ENCODE measurements at places on chromosomes 6 and 20. TPM values are rescaled to one million over a fixed set of nuclear protein-coding genes. Genes with fewer than 3 reads are reported as not detected.
A peak's percentile ranks its signal among the peaks of the same experiment; 100 is the strongest.

The OARD1 gene
- 26.4 TPM for total RNA-seq

The ANKRD66 gene
- not detected for total RNA-seq

The KHDC1L gene
- not detected for total RNA-seq

The KCNK5 gene
- total RNA-seq, result 15.6 TPM

- no peak for DNase-seq
These were observed 336.2 kb downstream of the FOXA2 start for GRCh38 chr20:22248051-22248667.

- DNase-seq, result no peak
These were observed 105.0 kb upstream of the SYNCRIP start for GRCh38 chr6:85747666-85748065.

- no peak for DNase-seq
These were observed 19.2 kb upstream of the PTGIS start for GRCh38 chr20:49587111-49587570.

DNA sequence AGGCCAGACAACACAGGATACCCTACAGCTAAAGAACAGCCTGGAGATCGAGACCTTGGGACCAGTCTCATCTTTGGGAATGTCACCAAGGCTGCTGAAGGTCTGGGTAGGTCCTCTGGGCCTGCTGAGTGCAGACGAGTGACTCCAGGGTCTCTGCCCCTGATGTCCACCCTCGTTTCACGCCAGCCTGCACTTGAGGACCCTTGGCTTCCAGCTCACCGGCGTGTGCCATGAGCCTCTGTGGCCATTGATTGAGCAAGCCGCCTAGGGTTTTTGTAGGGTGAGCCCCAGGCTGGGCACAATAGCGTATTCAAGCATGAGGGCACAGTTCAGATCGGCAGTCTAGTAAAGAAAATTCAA is 4.3 kb downstream of the BPHL start:
- no peak for DNase-seq

DNA sequence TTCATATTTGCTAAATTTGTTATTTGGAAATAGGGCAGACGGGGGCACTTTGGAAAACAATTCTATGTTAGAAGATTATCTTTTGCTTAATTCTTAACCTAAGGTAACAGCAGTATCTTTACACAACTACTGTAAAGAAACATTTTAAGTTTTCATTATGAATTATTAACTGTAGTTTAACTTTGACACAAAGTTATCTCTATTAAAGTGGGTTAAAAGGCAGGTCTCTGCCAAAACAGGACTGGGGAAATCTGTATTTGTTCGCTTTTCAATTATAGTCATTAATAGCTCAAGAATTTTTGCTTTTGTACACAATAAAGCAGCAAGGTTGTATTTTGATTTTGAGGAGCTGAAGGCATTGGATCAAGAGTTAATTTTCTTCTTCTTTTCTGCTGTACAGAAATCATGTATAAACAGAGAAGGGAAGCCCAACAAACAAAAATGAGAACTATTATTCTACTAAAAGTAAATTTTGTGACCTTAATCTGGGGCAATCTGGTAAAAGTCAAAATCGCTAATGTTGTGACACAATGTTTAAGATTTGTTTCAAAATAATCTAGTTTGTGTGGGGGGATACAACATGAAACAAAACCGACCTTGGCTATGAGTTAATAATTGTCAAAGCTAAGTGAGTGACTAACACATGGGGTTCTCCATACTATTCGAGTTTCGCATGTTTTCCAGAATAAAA is 2.9 kb downstream of the STAU1 start:
- DNase-seq, result no peak

GRCh38 chr20:62043131-62043914 is 22.4 kb downstream of the TAF4 start:
- DNase-seq, result no peak

- DNase-seq, result no peak
These were observed 5.5 kb upstream of the NTSR1 start for GRCh38 chr20:62702895-62703852.

DNA sequence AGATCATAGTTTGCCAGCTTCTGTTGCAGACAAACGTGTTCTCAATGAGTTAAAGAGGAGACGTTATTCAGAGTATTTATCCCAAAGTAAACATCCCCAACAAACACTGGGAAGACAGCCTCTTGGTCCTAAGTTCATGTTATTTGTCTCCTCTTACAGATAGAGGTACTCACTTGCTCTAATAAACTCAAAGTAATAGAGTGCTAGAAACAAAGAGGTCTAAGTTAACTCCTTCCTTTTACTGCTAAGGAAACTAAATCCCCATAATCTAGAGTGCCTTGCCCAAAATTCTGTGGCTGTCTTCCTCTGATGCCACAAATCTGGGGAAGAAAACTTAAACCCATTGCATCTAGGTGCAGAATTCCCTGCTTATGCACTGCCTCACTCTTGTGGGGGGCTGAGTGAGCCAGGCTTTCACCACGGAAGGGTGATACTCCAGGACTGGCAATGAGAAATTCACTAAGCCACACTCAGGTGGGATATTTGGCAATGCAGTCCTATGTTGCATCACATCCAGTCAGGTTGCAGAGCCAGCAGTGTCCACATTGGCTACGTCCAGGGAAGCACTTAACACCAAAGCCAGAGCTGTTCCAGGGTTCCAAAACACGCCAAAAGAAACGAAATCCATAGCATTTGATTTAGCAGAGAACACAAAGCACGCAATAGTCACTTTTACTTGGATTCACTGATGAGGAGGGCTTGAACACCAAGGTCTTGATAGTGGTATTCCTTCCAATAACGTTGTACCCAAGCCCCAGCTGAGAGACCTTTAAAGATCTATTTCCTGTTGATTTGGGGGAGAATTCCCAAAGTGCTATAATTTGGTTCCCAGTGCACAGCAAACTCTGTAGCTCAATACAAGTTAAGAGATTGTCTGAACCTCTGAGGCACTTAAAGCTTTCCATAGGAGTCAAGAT is 81.0 kb upstream of the FOXQ1 start:
- no peak for DNase-seq

DNA sequence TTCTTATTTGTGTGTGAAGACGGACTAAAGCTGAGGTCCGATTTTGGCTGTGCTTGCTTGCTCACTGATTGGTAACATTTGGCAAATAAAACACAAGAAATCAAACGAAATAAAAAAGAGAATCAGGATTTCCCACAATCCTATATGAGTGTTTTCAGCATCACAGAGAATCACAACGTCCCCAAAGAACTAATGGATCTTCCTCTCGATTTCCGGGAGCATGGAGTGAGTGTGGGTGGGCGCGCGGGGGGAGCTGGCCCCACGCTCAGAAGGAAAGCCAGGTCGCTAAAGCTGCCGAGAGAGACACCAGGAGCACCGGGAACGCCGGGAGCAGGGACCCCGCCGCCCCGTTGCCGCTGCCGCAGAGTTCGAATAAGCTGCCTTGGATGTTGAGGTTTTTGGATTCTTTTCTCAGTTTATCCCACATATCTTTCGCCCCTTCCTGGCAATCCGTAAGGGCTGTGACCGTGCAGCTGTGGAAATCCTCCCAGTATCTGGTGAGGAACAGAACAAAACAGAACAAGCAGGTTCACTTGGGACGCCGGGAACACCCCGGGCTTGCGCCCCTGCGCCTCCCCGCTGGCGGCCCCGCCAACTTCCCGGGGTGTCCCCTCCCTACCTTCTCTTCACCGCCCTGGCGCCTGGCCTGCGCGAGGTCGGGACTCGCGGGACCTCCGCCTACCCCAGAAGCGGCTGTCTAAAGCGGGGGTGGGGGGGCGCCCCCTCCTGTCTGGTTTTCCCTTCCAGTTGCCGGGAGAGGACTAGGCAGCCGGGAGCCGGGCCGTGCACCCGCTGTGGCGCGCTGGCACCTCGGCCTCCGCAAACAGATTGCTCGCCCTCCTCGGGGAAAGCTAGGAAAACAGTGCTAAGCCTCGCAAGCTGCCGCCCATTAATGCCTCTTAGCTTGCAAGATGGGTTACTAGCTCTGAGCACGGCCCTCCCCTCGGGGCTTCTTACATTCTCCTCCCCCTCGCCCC is 7.7 kb downstream of the NRN1 start:
- DNase-seq, result peak; percentile 81

- no peak for DNase-seq
These were observed 142.9 kb downstream of the HACE1 start for GRCh38 chr6:104716858-104717257.

DNA sequence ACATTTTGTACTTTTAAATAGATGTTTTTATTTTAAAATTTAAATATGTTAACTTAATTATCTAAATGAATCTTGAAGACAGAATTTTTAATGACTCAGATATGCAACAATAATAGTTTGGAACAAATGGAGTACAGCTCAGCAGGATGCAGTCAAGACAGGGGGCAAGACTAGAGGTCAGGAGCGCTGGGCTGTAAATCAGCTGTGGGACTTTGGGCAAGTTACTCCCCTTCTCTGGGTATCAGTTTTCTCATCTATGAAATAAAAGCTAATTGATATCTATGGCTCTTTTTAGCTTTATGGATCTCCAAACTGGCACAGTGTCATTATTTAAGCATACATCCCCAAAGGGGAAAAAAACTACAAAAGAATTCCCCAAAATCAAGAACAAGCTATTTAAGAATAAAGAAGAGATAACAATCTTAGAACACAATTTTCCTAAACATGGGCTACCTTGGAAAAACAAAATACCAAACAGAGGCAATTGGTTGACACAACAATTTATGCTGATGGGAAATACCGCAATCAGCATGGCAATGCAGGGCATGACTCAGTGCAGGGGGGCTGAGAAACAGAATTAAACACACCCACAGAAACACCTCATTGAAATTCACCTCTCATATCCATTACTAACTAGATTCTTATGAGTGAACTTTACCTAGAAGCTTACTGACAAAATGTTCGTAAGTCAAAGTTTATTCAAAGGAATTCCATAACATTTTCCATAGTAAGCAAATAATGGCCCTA is 188.2 kb downstream of the SIM1 start:
- no peak for DNase-seq

- no peak for DNase-seq
These were observed 671.5 kb downstream of the CBLN4 start for GRCh38 chr20:55333798-55334197.

DNA sequence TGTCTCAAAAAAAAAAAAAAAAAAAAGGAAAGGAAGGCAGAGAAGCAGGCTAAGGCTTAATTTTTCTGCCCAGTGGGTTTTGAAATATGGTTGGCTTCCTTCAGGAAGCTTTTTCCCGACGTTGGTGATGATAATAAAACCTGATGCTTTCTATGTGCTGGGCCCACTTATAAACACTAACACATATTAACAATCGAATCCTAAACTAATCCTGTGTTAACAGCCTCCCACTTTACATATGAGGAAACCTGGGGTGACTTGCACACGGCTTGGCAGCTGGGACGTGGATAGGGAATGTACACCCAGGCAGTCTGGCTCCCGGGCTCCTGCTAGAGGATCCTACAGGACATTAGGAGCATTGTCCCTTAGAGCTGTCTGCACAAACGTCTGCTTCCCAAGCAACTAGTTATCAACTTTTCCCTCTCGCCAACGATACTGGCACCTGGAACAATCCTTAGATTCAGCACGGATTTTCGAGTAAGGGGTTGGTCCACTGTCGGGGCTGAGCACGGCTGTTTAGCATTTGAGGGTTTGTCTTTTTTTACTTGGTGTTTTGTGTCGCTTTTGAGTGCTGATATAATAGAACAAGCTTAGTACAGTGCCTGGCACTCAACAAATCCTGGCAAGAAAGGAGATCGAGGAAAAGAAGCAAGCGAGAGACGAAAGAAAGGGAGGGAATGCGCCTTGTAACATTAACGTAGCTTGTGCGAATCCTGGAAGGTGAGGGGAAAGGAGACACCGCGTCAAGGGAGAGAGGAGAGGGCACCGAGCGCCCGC is 622 bp upstream of the KIZ start:
- DNase-seq, result peak; percentile 63

DNA sequence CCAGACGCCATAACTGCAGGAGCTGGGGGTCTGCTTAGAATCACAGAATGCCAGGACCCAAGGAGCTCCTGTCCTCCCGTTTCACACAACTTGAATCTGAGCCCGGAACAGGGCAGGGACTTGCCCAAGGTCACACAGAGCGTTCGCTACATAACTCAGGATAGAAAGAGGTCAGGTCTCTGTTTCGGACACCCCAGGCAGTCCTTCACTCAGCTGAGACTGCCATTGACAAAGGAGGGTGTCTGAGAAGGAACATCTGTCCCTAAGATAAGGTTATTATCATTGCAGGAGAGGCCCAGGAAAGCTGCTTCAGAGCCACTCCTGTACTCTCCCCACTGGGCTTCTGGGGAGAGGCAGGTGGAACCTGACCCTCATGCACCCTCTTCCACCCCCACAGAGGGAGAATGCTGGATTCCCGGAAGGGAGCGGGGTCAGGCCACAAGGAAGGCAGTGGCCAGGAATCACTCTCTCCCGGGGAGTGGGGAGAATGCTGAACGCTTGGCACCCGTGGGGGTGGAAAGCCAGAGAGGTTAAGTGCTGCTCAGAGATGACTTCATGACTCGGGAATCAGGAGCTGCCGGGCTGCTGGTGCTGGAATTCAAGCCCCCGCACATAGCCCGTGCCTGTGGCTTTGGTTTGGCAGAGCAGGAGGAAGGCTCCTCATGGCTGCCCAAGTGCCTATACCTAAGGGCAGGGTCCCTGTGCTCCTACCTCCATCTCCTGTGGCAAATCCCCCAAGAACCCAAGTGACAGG is 10.7 kb downstream of the SDC4 start:
- DNase-seq, result no peak

DNA sequence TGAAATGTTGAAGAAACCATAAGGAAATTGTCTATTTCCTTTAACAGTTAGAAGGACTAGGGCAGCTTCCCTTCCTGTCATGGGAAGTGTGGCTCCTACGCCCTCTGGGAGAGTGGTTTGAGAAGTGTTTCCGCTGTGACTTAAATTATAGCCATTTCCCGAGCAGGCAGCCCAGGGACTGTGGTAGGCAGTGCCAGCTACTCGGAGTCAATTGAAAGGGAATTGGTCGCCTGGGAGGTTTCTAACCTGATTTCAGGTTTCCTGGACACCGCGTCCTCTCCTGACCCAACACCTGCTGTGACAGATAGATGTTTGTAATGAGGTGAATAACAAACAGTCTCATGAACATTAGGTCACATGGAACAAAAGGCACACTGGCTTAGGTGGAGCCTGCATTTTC is 256.1 kb upstream of the PLCB4 start:
- no peak for DNase-seq

All from sciatic nerve (tissue), 2 donors.